ENCODE measurements at places on chromosomes 7 and 10. TPM values are rescaled to one million over a fixed set of nuclear protein-coding genes. Genes with fewer than 3 reads are reported as not detected.

Gene AKR1C3
- total RNA-seq: 909 TPM

Gene TMEM140
- total RNA-seq: 1.3 TPM

Gene EFCAB10
- total RNA-seq: 3.6 TPM

Gene HOXA5
- 7.5 TPM for total RNA-seq

Gene MKX
- total RNA-seq: 1.1 TPM

GRCh38 chr7:140621401-140622021, 19.1 kb downstream of the DENND2A start:
- DNase-seq: no peak

- peak; percentile 43 for DNase-seq
These were observed 57.2 kb upstream of the ECHDC3 start for GRCh38 chr10:11684717-11685645.

- DNase-seq: no peak
These were observed 352.7 kb upstream of the SEMA3A start for GRCh38 chr7:84547331-84547730.

DNA sequence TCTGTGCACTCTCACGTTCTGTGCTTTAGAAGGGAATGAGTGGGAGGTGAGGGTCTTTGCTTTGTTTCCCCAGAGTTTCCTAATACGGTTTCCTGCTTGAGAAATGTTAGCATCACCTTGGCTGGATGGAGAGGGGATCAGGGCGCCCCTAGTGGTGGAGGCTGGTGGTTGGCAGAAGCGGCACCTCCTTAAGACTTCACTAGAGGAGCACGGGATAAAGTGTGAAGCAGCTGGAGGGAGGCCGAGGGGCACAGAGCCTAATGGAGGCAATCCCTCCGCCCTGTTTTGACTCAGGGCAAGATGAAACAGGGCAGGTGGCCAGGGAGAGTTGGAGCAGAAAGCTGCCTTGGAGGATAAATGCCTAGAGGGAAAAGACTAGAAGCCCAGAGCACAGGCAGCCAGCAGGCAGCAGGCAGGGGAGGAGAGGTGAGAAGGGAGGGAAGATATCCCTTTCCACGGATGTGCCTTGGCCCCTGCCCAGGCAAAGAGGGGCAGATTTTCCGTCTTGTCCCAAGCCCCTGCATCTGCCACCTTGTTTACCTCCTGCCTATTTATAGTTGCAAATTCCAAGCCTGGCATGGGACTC, 56.0 kb upstream of the BTRC start:
- peak; percentile 41 for DNase-seq

GRCh38 chr10:70762441-70763175, 22.6 kb downstream of the TBATA start:
- DNase-seq: no peak

- no peak for DNase-seq
These were observed 18.5 kb downstream of the ANKRD22 start for GRCh38 chr10:88833156-88833555.

DNA sequence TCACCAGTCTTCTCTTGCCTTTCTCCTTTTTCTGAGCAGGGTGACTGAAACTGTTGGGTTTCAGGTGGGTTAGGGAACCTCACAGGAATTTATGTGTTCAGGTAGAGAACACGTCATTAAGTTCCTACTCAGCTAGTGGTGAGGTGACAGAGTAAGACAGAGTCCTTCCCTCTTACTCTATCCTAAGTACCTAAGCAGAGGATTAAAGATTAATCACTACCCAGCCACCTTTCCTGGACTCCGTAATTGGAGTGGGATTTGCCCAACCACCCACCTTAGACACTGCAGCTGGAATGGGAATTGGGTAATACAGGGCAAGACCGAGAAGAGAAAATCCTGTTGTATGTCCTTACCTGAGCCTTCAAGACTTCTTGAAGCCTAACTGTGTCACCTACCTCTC, 158.1 kb downstream of the LRRC4 start:
- no peak for DNase-seq

- DNase-seq: no peak
These were observed 60.1 kb downstream of the ZNF783 start for GRCh38 chr7:149321978-149322541.

DNA sequence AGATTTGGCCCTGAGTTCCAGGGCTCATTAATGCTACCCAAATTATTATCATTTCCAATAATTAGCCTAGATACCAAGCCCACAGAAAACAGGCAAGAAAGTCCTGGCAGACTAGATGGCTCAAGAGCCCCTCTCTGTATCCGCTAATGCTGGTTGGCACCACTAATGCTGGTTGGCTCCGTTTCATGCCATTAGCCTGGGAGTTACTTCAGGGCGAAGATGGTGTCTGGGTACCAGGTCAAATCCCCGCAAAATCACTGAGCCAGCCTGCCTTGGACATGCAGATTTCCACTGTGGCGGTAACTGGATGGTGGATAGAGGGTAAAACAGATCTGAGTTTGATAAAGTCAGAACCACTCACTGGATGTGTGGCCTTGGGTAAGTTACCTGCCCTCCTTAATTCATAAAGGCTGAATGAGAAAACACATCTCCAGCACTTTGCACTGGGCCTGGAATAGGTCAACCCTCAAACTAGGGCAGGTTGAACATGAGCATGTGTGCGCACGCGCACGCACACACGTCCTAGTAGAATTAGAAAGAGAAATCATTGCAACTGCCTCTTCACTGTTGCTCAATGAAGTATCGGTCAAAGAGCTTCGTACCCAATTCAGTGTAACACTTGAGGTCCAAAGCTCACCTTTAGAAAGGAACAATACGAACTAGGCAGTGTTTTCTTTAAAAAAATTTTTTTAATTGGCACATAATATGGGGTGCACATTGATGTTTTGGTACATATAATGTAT, 91.5 kb downstream of the PRPF18 start:
- DNase-seq: no peak

DNA sequence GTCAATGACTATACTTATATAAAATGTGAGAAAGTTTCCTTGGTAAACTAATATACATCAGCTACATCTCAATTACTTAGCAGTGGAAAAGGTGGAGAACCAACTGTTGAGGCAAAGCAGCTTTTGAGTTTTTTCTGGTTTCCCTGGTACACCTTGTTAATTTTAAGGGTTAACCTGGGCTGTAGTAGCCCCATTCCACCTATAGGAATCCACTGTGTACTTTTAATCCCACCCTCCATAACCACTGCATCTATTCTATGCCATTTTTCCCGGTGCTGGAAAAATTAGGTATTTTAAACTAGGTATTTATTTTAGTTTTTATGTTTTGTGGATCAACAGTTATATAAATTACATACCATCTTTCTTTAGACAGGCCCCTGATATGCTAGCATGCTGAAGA, 42.4 kb downstream of the NRBF2 start:
- no peak for DNase-seq

DNA sequence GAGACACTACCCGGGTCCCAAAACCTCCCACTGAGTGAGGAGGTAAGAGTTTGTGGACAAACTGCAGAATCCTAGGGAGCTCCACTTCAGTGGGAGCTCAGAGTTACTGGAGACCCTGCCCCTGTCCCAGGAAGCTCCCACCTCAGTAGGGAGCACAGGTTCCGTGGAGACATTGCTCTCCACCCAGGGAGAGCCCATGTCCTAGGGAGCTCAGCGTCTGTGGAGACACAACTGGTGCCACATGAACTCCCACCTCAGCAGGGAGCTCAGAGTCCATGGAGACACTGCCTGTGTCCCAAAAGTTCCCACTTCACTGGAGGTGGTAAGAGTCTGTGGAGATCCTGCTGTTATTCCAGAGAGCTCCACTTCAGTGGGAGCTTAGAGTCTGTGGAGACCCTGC, 6.3 kb downstream of the MYO1G start:
- DNase-seq: no peak

GRCh38 chr10:47225219-47225927, 74.6 kb upstream of the GDF10 start:
- no peak for DNase-seq

- DNase-seq: no peak
These were observed 150.7 kb upstream of the KLF14 start for GRCh38 chr7:130884437-130885417.
